ENCODE measurements at places on chromosomes 6 and 20. TPM values are rescaled to one million over a fixed set of nuclear protein-coding genes. Genes with fewer than 3 reads are reported as not detected.

The HLA-DQA1 gene
- 1.4 TPM for total RNA-seq

The VSX1 gene
- not detected for total RNA-seq

The TINAG gene
- not detected for total RNA-seq

The DZANK1 gene
- total RNA-seq: 1.6 TPM

The APMAP gene
- total RNA-seq: 45.5 TPM

Data from activated CD4-positive, alpha-beta memory T cell treated with anti-CD3 and anti-CD28 coated beads for 36 hours (primary cell).